ENCODE measurements at places on chromosomes 1 and 21.

DNA sequence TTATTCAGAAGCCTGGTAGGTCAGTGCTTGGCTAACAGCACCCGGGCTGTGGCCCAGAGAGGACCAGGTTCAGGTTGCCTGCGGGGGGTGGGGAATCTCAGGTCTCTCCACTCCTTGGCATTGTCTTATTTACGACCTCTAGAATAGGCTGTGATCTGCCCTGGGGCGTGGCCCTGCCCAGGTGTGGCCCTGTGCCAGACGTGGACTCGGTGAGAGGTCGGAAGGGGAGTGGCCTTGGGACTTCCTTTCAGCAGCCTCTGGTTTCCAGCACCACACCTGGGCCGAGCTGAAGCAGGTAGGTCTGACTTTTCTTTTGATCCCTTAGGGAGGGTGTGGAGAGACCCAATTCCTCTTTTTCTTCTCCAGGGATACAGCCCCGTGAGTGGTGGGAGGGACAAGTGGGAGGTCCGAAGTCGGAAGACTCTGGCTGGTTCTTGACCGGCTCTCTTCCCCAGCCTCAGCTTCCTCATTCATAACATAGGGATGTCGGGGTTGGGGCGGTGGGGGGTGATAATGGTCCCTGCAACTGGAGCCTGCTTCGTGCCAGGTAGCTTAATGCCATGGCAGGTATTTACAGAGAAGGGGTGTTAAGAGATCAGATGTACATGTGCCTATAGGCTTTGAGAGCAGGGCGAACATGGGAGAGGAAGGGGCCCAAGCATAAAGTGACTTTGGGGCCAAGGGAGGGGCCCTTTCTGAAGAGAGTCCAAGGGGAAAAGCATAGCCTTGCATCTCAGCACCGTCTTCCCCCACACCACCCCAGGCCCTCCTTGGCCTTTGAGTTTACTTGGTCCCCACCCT, 16.5 kb downstream of the ACOT11 start:
- DNase-seq, result no peak

GRCh38 chr1:56199061-56199460, 380.3 kb downstream of the PLPP3 start:
- DNase-seq, result no peak

GRCh38 chr1:47188791-47189785, 748 bp downstream of the PDZK1IP1 start:
- DNase-seq, result no peak

DNA sequence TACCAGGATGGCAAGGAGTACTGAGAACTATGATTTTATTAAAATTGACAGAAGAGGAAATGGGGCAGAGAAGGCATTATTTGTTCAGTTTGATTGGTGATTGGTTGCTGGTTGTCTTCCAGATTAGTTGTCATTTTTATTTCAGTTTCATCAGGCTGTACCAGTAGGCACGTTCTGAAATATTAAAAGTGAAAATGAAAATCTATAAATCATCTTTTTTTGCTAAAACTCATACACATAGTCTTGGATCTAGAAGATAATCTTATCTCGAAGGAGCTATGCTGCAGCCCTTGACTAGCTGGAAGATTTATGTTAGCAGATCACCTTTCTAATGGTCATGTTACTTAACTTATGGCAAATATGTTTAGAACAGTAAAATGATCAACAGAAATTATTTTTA, 29.0 kb downstream of the NEK7 start:
- no peak for DNase-seq

Measured in chondrocyte (in vitro differentiated cells).